AG04450 (cell line): ENCODE measurements at places on chromosomes 4 and X.

DNA sequence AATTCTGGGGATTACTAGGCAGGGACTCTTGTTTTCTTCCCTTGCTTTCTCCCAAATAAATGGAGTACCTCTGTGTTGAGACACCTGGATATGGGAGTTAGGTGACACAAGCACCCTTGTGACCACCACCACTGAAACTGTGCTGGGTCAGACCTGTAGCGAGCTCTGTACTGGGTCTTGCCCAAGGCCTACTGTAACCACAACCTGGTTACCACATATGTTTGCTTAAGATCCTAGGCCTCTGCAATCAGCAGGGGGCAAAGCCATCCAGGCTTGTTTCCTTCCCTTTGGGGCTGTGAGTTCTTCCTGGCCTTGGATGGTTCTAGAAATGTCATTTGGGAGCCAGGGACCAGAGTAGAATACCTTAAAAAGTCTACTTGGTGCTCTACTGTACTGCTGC, 49.4 kb downstream of the LPAR4 start:
- DNase-seq: no peak

GRCh38 chr4:156422576-156422975, 468.9 kb upstream of the CTSO start:
- DNase-seq: no peak

GRCh38 chr4:71132486-71132885, 139.0 kb downstream of the DCK start:
- DNase-seq: no peak

DNA sequence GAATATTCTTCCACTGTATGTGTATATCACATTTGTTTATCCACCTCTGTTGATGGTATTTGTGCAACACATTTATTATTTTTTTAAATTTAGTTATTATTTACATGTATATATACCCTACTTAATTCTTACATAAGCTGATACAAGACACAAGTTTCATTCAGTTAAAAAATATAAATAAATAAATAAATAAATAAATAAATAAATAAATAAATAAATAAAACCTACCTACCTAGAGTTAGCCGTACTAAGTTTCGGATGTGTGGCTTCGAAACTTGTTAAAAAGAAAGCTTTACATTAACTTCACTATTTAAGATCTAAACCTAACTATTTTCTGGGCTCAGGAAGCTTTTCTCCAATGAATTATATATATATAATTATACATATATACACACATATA, 23.3 kb upstream of the REPS2 start:
- no peak for DNase-seq

DNA sequence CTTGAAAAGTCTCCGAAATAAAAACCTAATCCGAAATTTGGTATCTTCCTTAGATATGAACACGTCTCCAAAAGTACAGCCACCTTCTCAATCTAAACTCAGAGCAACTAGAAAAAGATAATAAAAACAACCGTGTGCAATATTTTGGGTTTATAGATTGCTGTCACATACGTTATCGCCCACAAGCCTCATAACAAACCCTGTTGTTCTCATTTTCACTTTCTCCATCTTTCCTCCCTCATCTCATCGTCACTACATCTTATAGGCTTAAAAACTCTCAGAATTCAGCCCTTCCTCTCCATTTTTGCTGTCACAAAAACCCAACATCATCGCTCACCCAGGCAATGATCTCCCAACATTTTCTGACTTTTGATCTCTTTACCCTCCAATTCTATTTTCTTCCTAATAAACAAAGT, 448 bp upstream of the SCFD2 start:
- DNase-seq: no peak

DNA sequence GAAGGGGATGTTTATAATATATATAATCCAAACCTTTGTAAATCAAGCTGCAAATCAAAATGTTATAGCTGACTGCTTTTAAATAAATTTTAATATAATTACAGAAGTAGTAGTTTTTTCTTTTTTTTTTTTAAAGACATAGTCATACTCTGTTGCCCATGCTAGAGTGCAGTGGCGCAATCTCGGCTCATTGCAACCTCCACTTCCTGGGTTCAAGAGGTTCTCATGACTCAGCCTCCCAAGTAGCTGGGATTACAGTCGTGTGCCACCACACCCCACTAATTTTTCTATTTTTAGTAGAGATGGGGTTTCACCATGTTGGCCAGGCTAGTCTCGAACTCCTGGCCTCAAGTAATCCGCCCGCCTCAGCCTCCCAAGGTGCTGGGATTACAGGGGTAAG, 178.7 kb downstream of the FBXW7 start:
- no peak for DNase-seq

DNA sequence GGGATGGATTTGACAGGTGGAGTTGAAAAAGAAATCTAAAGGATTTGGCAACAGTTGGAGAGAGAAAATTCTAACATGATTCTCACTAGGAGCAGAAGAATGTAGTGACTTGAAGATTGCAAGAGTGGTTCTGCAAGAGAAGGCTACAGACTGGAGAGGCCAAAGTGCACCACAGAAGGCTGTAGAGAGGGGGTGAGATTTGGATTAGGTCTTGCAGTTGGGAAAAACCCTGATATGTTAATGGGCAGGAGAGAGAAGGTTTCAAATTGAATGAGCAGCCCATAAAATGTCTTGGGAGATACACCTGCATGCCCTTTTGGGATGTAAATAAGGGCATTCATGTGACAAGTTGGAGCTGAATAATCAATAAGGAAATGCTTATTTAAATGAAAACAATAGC, 14.7 kb upstream of the VEGFD start:
- no peak for DNase-seq

DNA sequence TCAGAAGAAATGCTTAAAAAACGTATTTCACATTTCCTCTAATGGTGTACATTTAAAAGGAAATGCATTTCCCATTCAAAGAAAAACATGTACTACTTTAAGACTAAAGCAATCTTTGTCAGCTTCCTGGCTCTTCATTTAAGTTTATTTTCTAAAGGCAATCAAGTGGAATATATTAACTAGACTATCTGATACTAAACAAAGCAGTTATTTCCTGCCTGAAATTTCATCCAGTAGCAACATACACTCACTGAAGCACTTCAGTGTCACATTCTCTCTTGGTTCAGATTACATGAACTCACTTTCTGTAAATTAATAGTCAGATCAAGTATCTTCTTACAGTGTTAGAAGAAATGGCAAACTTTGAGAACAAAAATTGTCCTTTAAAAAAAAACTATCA, 42.5 kb downstream of the LRBA start:
- no peak for DNase-seq

GRCh38 chr4:74365761-74366160, 816 bp downstream of the EREG start:
- no peak for DNase-seq

DNA sequence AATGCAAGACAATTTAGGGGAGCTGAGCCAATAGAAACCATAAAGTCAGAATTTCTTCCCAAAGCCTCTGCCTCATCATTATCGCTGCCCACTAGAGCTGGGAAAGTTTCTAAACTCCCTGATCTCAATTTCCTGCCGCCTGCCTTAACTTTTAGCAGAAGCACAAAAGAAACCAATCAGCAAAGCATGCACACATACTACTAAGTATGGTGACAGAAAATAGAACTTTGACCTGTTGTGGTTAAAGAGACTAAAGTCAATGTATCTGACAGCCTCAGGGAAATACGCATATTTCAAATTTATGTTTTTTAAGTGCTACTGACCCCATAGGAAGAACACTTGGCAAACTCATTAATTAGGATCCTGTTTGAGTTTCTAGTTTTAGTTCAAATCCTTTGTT, 10.1 kb downstream of the STK26 start:
- no peak for DNase-seq

DNA sequence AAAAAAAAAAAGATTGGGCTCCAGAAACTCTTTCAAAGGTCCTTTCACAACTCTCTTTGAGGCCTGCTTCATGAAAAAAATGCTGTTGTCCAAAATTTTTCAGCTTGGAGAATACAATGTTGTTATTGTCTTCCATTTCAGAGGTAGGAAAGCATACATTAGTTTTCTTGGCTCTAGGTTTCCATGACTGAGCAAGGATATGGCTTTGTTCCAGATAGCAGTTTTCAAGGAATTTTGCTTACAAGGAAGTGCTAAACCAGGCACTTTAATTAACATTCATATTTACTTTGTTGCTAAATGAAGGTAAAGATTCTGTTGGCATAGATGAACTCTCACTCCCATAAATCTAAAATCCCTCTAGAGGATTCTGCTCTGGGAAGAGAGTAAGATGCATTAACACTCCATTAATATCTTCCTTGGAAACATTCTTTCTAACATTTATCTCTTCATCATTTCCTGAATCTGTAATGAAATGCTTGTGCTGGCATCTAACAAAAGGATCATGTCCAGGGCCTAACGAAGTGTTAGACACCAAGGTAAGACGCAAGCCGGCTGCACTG, 118.4 kb downstream of the COL25A1 start:
- no peak for DNase-seq

DNA sequence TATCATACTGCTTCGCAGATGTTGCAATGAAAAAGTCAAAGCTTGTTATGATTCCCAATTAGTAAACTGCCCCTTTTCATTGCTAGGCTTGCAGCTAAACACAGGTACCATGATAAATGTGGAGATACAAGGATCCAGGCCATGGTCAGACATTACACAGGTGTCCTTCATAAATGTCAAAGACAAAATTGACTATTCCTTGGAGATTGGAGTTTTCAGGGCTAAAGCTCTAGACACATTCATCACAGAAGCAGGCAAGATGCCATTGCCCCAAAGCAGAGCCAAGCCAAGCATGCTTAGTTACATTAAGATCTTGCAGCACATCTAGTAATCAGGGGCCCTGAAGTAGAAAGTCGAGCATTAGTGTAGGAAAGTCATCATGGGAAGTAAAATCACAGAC, 111.3 kb upstream of the INTU start:
- DNase-seq: no peak
